ENCODE measurements at places on chromosomes 1 and 21.

DNA sequence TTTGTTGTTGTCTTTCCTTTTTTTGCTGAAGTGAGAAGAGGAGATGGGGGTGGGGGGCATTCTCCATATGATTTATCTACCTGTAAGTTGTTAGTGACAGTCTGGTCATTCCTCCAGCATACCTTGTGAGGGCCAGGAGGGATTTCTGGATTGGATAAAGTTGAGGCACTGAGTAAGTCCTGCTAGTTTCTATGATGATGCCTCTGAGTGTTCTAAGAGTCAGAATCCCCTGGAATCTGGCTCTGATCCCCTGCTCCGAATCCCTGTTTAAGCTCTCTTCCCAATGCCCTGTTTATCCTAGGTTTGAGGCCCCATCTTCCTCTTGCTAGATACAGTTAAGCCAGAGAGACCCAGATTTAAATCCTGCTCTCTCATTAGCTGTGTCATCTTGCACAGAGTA lies 83.2 kb upstream of the HOOK1 start:
- DNase-seq = no peak

- DNase-seq = no peak
These were observed 58.9 kb downstream of the OLFML3 start for GRCh38 chr1:114037962-114038816.

DNA sequence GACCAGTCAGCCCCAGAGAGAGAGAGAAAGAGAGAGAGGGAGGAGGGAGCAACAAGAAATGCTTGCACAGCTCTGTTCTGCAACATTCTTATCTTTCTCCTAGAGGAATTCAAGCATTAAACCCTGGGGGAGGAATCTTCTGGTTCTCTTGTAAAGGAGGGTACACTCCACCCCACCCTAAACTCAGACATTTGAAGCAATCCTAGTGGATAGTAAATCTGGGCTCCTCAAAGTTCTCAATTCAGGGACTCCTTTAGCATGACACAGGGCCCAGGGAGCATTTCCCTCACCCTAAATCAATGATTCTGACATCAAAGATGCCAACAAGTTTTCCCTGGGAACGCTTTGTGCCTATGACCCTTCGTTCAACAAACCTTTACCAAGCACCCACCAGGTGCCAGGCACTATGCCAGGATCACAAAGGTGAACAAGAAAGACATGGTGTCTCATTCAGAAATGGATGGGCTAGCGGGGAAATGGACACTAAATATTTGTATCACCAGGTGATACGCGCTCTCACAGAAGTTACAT lies 11.9 kb upstream of the CAPN2 start:
- DNase-seq = no peak

GRCh38 chr1:153774780-153775457 lies at the start of gene SLC27A3:
TSS of gene SLC27A3 (plus strand) at chr1:153775407. CDS start at chr1:153775498, 91 bp downstream.
- DNase-seq = no peak

DNA sequence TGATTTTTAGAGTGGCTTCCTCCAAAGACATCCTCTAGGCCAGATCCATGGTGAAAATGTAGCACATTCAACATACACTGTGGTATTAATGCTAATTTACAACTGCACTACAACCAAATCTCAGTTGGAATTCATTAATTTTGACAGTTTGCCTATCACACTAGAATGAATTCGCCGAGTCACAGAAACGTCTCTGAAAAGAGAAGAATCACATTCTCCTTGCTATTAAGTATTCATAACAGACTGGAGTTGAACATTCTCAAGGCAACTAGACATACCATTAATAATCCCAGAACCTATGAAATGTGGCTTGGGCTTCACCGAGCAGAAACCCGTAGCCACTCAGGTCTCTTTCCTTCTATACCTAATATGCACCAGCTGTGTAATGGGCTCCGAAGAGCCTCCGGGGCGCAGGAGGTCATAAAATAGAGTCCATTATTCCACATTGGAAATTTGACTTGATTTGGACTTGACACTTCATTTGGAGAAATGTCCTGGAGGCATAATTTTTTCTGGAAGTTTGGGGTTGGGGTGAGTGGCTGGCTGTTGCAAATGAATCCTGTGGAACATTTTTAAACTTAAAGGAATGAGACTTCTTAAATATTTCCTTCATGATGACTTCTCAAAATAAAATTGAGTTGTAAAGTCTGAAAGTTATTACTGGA lies 117.1 kb downstream of the DSCAM start:
- no peak for DNase-seq

GRCh38 chr21:44757731-44758130 lies 43.9 kb downstream of the UBE2G2 start:
- DNase-seq = no peak

- DNase-seq = no peak
These were observed 754 bp upstream of the PDPN start for GRCh38 chr1:13582713-13583443.

DNA sequence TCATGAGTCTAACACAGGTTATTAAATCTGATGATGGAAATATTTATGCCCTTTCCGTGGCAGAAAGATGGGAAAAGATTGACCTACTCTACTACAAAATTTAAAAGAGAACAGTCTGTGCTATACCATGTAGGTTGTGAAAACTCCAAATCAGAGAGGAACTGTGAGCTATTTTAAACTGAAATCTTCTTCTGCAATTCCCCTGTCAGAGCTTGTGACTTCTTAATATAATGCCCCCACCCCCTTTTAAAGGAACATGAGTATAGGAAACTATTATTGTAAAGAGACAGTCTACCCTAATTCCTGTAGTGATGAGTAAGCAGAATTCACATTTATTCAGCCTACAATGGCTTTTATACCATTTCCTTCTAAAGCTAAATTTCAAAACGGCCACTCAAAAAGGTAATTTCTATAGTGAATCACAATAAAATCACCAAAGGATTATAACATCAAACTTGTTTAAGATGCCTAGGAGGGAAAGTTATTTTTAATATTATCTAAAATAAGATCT lies 11.7 kb downstream of the DSCAM start:
- no peak for DNase-seq

DNA sequence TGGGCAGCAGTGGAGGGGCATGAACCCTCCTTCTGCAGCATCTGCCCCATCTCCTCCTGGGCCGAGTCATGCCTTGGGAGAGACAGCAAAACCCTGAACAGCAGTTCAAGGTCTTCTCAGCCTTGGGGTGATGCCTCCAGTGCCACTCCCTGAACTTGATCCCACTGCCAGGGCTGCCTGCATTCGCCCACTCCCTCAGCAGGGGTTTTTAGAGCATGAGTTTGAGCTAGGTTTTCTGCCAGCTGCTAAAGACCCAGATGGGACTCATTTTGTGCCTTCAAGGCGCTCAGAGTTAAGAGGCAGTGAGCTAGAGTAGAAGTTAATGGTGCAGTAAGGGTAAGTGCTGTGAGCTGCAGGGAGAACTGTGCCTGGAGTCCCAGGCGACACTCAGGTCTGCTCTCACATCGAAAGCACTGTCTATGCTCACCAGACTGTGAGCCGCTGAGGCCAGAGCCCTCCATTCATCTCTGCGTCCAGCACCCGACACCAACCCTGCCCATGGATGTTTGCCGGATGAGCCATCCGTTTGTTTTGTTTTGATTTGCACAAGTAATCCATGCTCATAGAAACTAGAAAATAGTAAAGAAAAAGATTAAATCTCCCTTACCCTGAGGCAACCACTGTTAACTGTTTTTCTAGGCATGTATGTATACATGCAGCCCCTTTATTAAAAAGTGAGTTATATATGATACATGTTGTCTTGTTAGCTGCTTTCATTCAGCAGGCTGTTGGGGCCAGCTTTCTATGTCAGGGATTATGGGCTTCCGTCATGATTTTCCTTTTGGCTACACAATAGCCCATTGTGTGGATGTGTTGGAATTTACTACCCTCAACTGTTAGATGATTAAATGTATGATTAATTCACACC lies 67.8 kb downstream of the VPS26C start:
- no peak for DNase-seq

GRCh38 chr1:206488466-206488865 lies 18.2 kb downstream of the IKBKE start:
- no peak for DNase-seq

Measured in T-helper 2 cell treated with Interferon-gamma antibody and Interleukin-4, amounts not matched to agents 5 μg/mL and 100 μg/mL, for 36 hours (primary cell).